ENCODE measurements at places on chromosomes 2 and 18.

DNA sequence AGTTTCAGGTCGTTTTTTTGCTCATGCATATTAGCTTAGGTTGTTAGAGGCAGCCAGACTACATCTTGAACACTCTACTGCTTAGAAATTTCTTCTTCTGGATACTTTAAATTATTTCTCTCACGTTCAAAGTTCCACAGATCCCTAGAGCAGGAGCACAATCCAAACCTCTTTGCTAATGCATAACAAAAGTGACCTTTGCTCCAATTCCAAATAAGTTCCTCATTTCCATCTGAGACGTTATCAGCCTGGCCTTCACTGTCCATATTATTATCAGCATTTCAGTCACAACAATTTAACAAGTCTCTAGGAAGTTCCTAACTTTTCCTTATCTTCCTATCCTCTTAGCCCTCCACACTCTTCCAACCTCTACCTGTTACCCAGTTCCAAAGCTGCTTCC is 50.4 kb upstream of the ERMN start:
- DNase-seq, result no peak

GRCh38 chr2:230552181-230552580 is 136.2 kb downstream of the SP100 start:
- DNase-seq, result no peak

DNA sequence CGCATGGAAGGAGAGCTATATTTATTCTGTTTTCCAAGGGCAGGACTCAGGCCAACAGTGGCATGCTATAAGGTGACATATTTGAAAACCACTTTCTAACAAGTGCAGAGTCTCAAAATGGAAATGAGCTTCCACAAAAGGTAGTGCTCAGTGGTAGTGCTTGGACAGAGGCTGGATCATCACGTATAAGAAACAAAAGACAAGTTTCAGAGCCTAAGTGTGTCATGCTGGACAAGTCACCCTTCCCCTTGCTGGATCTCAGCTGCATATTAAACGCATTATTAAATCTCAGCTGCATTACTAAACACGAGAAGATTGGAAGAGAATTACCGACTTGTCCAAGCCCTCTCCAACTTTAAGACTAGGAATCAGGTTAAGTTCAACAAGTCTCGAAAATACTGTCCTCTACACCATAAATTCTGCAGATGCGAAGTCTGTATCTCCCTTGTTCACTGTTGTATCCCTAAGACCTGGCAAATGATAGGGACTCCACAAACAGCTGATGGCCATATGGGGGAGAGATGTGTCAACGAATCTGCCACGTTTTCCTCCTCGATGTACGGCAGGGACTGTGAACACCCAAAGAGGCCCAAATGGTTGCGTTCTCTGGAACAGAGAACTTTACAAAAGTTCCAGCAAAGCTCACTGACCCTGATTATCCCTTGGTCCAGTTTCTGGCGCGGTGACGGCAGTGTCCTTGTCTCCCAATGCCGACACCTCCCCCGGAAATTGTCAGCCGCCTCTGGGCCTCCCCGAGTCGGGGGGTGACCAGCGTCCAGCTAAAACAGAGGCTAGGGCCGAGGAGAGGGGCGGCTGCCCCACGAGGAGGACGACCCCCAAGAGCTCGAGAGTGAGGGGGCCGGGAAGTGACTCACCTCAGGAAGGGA is 611 bp downstream of the NOL10 start:
- no peak for DNase-seq

- no peak for DNase-seq
These were observed 25.9 kb downstream of the ROCK1 start for GRCh38 chr18:21085579-21086166.

- no peak for DNase-seq
These were observed 1083.8 kb upstream of the NRXN1 start for GRCh38 chr2:52115750-52116149.

DNA sequence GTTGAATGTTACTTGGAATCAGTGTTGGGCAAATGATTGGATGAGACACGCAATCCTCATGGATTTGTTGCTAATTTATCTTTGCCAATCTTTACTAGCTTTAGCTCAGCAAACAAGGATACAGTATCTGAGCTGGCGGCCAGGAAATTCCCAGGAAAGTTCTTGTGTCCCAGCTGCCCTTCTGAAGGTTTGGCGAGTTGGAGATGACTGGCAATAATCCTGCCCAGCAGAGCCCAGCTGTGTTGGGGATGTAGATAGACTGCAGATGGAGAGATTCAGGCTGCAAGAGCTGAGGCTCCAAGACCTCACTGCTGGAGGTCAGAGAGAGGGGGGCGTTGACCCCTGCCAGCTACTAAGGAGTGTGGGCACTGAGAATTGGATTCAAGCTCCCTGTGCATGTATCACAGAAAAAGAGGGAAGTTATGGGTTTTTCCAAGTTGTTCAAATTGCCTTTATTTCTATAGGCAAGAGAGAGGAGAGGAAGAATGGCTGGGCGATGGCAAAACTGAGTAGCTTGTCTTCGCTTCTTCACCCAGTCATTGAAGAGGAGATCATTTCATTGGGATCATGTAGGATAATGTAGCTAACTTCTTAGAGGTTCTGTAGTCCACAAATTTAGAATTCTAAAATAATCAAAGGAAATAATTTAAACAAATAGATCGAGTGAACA is 506.8 kb upstream of the LRATD1 start:
- no peak for DNase-seq

- no peak for DNase-seq
These were observed 1.5 kb upstream of the PRKAG3 start for GRCh38 chr2:218833023-218833609.

DNA sequence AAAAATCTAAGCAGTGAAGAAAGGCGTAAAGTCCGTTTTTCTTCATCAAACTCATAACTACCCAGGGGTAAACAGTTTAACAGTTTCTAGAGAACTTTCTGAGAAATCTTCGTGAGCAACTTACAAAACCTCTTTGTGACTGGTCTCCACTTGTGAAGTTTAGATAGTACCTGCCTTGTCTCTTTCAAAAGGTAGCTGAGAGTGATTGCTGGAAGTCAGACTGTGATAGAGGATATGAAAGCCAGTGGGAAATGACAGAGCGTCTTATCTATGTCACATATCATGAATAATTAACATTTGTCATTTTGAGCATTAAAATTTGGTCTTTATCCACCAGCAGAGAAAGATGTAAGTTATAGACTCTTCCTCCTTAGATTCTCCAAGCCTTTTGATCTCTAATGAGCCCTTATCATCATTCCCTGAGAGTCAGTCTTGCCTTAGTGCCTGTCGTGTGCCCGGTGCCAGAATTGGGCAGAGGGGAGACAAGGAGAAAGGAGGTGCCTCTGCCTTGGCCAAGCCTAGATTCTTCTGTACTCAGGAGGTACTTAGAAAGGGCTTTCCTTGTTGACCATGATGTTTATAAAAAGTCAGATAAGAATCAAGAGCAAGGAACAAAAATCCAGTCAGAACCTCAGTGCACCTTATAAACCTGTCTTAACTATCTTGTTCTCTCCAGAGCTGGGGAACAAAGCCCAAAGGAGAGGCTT is 205.1 kb upstream of the EPAS1 start:
- DNase-seq, result no peak

DNA sequence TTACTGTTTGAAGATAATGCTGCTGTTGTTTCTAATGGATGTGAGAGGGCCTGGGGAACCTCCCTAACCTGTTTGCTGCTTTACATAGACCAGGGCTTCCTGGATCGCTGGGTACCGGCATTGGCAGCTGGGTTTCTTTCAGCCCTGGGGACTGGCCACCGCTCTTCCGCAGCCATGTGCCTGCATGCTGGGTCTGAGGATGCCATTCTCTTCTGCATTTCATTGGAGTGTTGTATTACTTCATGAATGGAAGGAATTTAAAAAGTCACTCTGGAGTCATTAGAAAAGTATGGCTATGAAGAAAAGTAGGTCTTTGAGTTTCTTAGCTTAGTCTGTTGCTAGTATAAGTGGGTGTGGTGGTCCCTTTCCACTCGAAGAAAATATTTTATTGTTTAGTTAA is 107.3 kb upstream of the MGAT5 start:
- DNase-seq, result no peak

DNA sequence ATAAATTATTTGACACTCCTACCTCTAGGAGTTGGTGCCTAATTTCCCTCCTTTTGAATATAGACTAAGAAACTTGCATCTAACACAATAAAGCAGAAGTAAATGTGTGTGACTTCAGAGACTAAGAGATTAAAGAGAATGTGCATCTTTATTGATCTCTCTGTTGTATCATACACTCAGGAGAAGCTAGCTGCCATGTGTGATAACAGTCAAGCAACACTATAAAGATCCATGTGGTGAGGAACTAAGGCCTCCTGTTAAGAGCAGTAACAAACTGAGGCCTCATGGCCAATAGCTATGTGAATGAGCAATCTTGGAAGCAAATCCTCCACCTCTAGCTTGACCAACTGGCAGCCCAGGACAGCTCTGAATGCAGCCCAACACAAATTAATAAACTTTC is 3.4 kb downstream of the FANCL start:
- no peak for DNase-seq

DNA sequence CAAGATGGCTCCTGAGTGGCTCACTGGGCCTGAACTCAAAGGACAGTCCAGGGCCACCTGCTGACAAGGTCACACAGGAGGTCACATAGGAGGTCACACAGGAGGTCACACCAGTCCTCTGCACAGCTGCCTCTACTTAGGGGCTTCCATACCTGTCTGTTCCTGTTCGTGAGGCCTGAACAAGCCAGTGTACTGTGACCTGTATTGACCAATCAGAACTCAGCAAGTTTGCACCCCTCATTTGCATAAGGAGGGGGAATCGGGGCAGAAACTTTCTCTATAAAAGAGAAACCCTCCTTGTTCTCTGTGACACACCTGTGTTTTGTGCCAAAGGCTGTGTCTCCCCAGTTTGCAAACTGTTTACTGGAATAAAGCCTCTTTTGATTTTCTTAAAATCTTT is 478.9 kb downstream of the EIPR1 start:
- DNase-seq, result no peak

DNA sequence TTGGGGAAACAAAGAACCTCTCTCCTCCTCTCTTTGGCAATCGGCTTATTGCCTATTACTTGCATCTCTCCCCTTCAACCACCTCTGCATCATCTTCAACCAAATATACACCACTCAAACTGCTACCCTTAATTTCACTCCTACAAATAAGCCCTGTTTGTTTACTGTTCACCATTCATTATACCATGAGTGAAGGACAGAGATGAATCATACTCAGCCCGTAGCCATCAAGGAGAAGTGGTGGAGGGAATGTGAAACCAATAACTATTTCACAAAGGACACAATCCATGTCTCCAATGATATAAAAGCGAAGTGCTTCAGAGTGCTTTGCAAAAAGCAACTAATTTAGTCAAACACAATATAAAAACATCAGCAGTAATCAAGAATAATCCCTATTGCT is 76.8 kb downstream of the CACNB4 start:
- no peak for DNase-seq

GRCh38 chr18:9630444-9630843 is 16.1 kb upstream of the PPP4R1 start:
- DNase-seq, result no peak

- DNase-seq, result no peak
These were observed 123.1 kb upstream of the ACKR3 start for GRCh38 chr2:236446521-236446920.

GRCh38 chr2:168190590-168191336 is 56.6 kb downstream of the STK39 start:
- no peak for DNase-seq

DNA sequence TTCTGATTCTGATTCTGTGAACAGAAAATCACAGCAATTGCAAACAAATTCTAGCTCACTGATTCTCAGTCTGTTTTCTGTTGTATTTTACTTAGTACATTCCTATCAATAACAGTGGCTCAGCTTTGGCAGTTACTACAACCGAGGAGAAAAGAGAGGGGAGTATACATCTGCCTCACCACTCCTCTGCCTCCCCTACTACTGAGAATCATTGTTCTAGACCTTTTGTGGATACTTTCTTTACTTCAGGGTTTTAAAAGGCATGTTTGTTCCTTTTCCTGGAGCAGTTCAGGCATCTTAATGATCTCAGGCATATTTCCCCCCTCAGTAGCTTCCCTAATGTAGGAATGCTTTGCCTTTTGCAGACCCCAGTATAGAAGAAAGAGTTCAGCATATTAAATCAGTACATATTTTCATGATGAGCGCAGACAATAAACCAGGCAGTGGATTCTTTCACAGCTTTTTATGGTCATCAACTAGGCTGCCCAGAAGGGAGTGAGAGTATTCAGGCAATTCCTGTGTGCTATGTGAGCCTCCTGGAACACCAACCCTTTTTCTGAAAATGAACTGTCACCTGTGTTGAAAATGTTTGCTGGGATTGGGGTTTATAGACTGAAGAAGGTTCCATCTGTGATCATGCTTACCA is 10.3 kb downstream of the STAMBP start:
- no peak for DNase-seq

Measured in stimulated activated CD4-positive, alpha-beta T cell treated with anti-CD3 and anti-CD28 coated beads, Interleukin-15, amount 100 ng/mL, for 1 hour (primary cell).